ENCODE measurements at places on chromosomes 6 and 20.

GRCh38 chr6:104955491-104955890 is 1.4 kb upstream of the LIN28B start:
- no peak for DNase-seq

GRCh38 chr20:39785252-39785917 is 823.2 kb downstream of the DHX35 start:
- DNase-seq, result no peak

- no peak for DNase-seq
Observed at GRCh38 chr6:159163901-159164370, 5.3 kb upstream of the FNDC1 start.

DNA sequence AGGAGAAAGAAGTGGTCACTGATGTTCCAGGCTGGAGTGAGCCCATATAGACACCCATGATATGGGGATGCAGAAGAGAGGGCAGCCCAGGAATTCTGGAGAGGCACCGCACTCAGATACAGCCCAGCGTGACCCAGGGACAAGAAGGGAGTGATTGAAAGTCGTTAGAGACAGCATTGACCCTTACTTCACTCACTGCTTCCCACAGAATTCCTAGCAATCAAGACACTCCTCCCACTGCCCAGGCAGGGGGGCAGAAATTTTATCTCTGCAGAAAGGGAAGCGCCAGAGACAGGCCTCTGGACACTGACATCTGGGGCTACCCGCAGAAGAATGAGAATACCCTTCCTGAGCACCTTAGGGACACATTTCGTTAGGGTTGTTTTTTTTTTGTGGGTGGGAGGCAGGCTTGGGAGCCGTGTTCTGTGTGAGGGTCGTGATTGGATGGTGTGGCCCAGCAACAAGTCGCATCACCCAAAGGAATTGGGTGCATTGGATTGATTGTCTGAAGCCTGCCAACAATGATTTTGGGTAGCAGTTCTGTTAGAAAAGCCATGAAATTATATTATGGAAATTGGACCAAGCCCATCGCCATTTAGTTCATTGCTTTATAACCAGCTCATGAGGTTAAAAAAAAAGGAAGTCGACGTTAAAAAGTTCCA is 45.9 kb upstream of the MAP3K4 start:
- DNase-seq, result no peak

DNA sequence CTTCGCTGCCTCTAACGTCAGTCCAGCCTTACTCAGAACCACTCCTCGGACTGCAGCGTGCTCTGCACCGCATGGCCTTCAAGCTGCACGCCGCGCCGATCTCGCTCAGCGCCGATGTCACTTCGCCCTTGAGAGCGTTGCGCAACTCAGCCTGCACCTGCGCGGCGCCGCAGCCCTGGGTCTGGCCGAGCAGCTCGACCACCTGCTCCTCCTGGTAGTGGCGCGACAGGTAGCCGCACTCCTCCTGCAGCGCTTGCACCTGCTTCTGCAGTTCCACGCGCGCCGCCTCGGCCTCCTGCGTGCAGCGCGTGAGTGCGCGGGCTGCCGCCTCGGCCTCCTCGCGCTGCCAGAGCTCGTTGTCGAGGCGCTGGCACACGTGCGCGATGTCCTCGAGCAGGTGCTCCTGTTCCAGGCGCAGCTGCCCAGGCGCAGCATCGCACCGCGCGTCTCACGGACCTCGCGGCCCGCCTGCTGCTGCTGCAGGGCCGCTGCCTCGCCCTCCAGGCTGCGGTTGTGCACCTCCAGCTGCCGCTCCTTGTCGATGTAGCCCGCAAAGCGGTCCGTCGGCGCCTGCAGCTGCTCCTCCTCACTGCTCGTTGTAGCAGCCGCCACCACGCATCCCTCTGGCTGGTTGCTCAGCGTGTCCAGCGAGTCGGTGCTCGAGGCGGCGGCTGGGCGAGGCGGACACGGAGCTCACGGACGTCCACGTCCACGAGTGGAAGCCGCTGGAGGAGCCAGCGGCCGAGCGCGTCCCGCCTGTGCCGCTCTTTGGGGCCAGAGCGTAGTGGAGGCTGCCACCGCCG is 380.6 kb upstream of the CHD6 start:
- DNase-seq, result no peak

GRCh38 chr20:36467076-36467999 is 74.0 kb upstream of the MYL9 start:
- no peak for DNase-seq

- no peak for DNase-seq
Observed at GRCh38 chr6:123527406-123527805, 109.3 kb downstream of the TRDN start.

DNA sequence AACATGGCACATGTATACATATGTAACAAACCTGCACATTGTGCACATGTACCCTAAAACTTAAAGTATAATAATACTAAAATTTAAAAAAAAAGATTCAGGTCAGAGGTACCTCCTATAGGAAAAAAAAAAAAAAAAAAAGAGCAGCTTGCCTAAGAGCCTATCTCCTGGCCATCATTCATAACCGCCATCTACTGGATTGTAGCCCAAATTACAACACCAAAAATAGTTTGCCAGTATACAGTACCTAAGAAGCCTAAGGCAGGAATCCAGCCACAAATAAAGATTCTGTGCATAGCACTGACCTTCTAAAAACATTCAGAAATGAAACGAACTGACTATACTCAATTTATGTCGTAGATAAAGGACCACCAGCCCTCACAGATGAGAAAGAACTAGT is 438.4 kb upstream of the ADGRB3 start:
- DNase-seq, result no peak

DNA sequence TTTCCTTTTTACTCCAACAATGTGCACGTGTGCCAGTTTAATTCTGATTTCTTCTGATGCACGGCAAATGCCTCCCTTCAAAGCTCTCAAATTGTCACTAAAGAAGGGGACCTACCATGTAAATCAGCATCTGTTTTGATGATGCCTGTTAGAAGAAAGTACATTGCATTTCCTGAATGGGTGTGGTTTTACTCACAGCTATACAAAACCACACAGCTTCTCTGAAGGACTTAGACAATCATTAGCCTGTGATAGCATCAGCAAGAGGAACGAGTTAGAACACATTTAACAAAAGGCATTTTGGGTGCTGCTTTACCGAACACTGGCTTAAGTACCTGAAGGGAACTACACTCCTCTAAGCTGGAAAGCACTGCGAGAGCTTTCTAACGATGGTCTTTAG is 109.4 kb downstream of the ATXN1 start:
- DNase-seq, result no peak

GRCh38 chr20:35235881-35236280 is 9.4 kb downstream of the MMP24 start:
- no peak for DNase-seq

DNA sequence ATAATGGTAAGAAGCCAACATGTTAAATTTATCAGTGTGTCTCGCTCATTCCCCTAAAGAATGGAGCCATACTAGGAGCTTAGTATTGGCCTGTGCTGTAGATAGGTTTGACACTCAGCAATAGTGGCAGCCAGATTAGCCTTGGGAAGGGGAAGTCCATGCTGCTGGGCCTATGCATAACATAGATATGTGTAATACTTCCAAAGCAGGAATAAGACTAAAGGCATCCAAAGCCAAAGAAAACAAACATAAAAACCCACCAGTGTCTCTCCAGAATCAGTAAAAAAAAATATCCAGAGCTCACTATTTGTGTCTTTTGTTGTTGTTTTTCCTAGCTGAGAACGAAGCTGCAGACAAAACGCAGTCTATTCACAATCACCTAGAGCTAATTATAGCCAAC is 104.2 kb upstream of the STXBP5 start:
- DNase-seq, result no peak

DNA sequence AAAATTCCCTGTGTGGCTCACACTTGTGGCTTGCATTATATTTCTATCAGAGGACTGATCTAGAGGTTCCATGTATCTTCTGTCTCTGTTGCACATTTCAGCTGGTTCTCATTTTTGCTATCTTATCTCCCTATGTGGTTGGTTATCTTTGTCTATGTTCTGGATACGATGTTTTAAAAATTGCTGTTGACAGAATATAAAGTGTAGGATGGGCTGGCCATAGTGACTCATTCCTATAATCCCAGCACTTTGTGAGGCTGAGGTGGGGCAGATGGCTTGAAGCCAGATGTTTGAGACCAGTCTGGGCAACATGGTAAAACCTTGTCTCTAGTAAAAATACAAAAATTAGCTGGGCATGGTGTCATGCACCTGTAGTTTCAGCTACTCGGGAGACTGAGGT is 9.9 kb upstream of the ULBP3 start:
- DNase-seq, result no peak

DNA sequence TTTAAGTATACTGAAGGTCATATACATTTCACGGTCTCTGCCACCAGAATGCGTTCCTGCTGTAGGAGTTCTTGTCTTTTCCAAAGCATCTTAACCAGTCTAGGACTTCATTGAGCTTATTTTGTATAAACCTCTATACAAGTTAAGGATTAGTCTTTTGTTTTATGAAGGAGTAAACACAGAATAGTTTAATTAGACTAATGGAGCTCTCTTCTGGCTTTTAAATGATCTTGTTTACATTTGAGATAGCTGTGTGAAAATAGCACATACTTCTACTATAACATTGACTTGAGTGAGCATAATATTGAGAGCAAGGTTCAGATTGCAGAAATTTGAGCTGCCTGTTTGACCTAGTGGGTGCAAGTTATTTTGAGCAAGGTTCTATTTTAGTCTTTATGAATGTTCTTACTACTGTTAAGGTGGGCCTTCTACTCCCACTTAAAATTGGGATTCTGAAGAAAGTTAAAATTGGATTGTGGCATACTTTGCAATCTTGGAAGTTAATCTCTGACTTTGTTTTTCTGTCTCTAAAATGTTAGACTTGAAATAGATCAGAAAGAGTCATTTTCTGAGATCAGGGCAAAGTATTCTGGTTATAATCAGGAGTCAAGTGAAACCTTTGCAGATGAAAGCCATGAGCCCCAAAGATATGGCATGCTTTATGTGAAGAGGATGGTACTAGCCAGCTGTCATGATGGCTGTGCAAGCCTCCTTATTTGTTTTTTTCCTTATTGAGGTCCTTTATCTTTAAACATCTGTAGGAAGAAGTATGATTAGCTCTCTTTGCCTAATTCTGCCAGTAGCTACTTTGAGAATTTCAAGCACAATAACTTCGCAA is 41.8 kb downstream of the RPRD1B start:
- no peak for DNase-seq

DNA sequence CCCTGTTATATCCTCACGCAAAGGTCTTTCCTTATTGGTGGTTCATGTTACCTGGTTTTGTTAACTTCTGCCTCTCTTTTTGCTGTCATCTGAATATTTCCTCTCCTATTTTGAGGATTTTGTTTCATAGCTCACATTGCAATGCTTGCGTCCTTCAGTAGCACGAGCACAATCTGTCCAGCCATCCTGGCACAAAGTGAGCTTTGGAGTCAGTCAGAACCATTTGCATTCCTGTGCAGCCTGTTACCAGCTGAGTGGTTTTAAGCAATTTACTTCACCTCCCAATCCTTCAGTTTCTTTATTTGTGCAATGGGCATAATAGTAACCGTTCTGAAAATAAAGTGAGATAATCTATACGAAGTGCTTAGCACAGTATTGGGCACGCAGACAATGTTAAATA is 42.7 kb downstream of the AKAP7 start:
- DNase-seq, result no peak

DNA sequence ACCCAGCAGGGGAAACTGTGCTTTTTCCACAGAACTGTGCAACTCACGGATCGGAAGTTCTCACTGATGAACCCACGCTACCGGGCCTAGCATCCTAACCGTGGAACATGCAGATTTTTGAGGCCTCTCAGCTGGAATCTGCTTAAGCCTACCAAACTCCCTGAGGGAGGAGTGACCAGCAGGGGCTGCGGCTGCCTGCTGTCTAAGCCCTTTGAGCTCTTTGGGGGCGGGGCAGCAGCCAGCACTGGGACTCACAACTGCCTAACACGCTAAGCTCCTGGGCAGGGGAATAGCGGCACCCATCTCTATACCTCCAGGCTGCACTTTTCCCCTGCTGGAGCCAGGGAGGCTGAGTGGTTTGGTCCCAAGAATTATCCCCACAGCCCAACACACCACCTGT is 20.4 kb upstream of the METTL24 start:
- DNase-seq, result no peak

GRCh38 chr20:59149678-59150504 is 13.7 kb upstream of the ZNF831 start:
- DNase-seq, result no peak

- no peak for DNase-seq
Observed at GRCh38 chr6:47862731-47863130, 80.9 kb downstream of the OPN5 start.

DNA sequence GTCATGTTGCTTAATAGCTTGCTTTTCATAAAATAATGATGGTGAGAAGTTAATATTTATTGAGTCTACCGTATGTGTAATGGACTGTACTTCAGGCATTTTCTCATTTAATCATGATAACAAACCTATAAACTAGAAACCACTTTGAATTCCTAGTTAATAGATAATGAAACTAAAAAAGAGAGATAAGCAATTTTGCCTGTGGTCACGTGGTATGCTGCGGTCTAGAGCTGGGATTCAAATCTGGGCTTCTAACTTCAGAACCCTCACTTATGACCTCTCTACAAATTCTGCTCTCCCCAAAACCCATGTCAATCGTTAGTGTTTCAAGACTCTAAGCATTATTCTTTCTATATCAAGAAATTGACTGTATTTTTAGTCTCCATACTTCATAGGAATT is 700.7 kb downstream of the PRKN start:
- DNase-seq, result no peak

All from NCI-H1930 (cell line).